ENCODE measurements at places on chromosomes 13 and 19.
A peak's percentile ranks its signal among the peaks of the same experiment; 100 is the strongest.

- peak; percentile 9 for DNase-seq
Observed at GRCh38 chr13:113078902-113079780, 26.4 kb upstream of the F7 start.

DNA sequence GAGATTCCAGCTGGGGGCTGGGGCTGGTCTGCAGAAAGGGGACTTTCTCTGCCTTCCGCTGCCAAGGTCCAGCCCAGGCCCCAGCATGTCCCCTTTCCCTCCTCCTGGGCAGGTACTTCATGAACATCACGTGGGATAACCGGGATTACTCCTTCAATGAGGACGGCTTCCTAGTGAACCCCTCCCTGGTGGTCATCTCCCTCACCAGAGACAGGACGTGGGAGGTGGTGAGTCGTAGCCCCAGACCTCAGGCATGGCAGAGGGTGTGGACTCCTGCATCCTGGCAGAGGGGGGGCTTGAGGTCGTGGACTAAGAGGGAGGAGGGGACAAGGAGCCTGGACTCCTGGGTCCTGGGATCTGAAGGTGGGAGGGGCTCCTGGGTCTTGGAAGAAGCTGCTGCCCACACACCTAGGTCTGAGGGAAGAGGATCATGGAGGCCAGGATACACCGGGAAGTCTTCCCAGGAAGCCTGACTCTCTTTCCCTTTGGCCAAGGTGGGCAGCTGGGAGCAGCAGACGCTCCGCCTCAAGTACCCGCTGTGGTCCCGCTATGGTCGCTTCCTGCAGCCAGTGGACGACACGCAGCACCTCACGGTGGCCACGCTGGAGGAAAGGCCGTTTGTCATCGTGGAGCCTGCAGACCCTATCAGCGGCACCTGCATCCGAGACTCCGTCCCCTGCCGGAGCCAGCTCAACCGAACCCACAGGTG, 20.6 kb downstream of the GRIN2D start:
- peak; percentile 40 for DNase-seq

DNA sequence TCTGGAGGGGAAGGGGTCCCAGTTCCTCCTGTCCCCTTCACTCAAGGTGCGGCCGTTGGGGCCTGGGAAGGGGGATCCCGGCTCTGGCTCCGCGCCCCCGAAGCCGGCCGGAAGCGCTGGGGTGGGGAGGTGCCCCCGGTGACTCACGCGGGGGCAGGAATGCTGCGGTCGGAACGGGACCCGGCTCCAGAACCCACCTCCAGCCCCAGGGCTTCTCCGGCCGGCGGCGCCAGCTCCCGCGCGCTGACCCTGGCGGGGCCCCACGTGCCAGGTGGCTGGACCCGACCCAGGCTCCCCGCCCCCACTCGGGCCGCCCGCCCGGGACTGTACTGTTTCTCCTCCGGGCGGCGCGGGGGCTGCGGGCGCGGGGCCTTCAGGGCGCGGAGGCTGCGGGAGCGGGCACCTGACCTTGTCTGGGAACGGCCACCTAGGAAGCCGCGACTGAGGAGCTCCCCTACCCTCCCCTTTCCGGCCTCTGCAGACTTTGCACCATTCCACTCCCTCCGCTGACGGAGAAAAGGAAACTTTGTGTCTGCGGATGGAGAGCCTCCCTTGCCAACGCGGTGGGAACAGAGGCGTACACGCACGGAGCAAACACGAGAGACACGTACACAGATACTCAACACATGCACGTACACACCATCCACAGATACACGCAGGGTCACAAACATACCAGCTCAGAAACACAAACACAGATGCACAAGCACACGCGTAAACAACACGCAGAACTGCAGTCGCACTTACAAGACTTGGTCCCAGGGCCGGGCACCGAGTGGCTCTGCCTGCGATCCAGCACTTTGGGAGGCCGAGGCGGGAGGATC, 7.2 kb downstream of the AXL start:
- DNase-seq = peak; percentile 86

GRCh38 chr13:42327725-42328124, 55.8 kb downstream of the AKAP11 start:
- DNase-seq = no peak

- DNase-seq = peak; percentile 55
Observed at GRCh38 chr19:43446746-43447489, 18.5 kb downstream of the LYPD3 start.

- no peak for DNase-seq
Observed at GRCh38 chr13:20369886-20370361, 137.8 kb upstream of the GJB6 start.

GRCh38 chr13:46812301-46812797, 15.4 kb upstream of the ESD start:
- DNase-seq = no peak

DNA sequence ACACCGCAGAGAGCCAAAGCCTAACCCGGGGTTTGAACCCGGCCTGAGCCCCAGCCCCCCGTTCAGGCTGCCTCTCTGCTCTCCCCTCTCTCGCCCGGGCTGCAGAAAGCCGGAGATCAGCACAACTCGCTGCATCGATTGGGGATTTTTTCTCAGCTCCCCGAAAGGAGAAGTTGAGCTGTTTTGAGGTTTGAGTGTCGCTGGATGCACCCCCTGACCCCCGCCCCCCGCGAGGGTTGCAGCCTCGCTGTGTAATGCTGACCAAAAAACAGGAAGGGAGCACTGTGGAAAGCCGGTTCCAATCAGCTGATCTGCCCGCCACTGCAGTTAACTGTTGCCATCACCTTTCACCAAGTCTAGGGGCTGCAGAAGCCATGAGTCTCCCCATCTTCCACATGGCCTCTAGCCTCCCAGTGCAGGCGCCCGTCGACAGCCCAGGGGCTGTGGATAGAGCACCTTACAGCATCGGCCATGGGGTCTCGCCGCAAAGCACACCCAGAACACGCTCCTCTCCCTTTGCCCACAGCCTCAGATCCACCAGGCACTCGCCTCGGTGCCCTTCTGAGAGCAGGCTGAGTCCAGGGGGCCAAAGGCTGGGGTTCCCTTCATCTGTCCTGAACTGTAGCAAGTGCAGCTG, 34.5 kb downstream of the MYO9B start:
- DNase-seq = no peak

DNA sequence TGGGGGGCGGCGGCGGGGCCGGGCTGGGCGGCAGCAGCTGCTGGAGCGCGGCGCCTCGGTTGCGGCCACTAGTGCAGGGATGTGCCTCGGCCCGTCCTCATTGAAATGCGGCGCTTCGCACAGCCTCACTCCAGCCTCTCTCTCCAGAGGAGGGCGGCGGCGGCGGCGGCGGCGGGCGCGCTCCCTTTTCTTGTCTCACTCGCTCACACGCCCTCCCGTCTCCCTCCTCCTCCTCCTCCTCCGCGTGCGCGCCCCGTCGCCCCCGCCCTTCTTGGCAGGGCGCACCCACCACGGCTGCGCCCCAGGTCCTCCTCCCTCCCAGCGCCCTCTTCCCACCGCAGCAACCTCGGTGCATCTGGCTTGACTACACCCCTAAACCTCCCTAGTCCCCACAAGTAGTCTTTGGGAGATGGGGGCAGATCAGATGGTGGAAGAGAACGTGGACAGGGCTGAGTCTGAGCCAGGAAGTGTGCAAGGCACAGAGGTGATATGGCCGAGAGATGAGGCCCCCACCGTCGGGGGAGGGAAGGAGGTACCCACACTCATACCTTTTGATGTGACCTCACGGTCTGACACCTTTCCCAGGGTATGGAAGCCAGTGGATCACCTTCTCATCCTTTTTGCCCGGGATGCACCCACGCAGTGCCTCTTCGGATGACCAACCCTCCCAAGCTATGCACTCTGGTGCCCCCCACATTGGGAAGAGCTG, at the start of gene DCLK1:
DCLK1 (minus strand) TSS at position 161 of the 709 bp plus-strand sequence.
- no peak for DNase-seq

GRCh38 chr13:100608906-100609305, 20.3 kb upstream of the GGACT start:
- DNase-seq = no peak

- peak; percentile 50 for DNase-seq
Observed at GRCh38 chr19:18848878-18849661, 17.3 kb downstream of the UPF1 start.

DNA sequence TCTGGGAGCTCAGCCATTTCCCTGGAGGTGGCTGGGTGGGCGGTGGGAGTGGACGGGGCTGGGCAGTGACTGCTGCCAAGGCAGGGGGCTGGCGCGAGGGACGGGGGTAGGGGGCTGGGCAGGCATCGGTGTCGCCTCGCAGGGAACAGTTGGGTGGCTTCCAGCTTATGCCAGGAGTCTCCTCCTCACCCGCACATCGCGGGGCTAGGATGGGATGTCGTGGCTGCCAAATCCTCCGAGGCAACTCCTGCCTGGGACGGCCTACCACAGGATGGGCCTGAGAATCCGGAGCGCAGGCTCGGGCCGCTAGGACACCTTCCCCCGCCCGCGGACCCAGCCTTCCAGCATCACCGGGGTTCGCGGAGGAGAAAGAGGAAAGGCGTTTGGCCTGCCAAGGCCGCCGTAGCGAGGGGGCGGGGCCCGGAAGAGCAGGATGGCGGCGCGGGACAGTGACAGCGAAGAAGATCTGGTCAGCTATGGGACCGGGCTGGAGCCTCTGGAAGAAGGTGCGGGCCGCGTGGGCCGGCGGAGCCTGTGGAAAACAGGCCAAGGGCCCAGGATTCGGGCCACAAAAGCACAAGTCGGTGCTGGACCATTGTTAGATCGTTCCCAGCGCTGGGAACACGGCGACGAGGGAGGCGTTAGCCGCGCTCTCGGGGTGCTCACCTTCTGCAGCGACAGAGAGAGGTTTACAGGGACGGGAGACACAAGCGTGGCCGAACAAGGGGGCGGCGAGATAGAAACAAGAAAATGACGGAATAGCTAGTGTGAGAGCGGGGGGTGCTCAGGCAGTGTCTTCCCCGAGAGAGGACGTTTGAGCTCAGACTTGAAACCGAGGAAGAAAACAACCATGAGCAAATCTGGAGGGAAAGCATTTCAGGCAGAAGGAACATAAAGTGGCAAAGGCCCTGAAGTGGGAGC, at the start of gene GPATCH1:
GPATCH1 (plus strand) TSS at position 421 of the 921 bp plus-strand sequence; CDS start at position 434, 13 bp downstream.
- DNase-seq = peak; percentile 93

- DNase-seq = no peak
Observed at GRCh38 chr19:38880882-38881609, 3.0 kb upstream of the RINL start.

DNA sequence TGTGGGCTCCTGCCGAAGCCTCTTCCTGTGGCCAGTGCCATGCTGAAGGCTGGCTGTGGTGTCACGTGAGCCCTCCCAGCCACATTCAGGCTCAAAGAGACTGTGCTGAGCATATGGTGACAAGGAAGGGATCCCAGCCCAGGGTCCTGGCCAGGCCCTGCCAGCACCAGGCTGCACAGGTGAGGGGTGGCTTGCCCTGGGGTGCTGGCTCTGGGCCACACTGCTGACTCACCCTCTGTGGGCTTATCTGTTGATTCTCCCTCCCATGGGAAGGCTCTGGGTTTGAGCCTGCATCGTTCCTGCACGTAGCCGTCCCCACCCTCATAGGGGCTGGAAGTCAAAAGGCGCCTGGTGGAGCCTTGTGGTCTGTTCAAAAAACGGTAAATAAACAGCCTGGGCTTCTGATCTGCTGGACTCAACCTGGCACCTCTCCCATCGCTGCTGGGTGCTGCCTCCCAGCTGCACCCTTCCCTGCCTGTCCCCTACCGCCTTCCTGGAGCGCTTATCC, 31.1 kb downstream of the DNM2 start:
- peak; percentile 95 for DNase-seq

- no peak for DNase-seq
Observed at GRCh38 chr19:46624958-46625661, at the start of gene PTGIR. TSS of gene PTGIR (minus strand) at chr19:46625089. CDS start at chr19:46624225, 864 bp downstream.

DNA sequence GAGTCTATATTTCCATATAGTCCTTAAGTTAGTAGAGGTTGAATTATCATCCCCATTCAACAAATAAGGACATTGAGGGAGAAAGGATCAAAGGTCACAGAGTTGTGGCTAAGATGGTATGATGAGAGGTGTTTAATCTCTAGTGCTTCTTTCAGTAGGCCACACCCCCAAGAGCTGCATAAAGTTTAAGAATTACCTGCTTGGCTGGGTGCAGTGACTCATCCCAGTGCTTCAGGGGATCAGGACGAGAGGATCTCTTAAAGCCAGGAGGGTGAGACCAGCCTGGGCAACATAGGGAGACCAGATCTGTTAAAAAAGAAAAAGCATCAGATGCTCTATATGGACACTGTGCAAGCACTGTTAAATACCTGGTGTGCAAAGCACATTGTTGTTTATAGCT, 560.0 kb upstream of the KLHL1 start:
- DNase-seq = no peak

- no peak for DNase-seq
Observed at GRCh38 chr13:111203736-111204389, 88.8 kb downstream of the ARHGEF7 start.

DNA sequence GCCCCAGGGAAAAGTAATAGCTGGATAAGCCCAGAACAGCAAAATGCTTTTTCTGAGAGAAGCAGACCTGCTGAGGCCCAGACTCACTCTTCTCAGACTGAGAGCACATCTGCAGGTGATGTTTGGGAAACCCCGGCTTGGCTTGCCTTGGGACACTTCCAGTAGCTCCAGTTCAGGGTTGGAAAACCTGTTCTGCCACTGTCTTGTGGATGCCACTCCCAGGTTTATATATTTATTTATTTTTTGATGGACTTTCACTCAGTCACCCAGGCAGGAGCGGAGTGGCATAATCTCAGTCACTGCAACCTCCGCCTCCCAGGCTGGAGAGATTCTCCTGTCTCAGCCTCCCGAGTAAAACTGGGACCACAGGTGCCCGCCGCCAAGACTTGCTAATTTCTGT, 8.0 kb upstream of the SMARCA4 start:
- DNase-seq = no peak

DNA sequence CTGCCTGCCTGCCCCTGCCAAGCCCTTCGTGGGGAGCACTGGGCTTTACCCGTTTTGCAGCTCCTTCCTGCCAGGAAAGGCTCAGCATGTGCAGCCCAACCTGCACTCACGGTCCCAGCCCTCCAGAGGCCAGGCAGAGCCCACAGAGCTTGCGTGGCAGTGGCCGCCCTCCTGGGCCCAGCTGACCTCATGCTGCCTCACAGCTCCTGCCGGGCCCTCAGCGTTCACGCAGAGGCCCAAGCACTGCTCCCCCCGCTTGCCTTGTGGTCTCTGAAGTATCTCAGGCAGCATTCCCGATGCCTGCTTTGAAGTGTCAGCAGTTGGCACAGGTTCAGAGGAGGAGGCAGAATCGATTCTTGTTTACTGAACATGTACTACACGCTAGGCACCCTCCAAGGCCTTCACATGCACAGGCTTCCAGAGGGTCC, 32.5 kb downstream of the CAPN12 start:
- no peak for DNase-seq

DNA sequence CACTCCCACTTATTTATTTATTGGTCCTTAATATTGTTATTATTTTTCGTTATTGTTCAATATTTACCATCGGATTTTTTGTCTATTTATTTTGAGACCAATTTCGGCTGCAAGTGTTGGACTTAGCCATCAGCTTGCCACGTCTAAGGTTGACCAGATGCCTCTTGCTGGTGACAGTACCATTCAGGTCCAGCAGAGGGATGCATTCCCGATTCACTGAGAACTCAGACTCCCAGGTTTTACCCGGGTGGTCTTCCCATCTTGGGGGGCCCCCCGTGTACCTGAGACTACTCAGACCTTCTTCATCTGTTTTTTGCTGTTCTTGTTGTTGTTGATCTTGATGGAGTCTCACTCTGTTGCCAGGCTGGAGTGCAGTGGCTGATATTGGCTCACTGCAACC, 1435.2 kb downstream of the UQCRFS1 start:
- DNase-seq = no peak

Measured in pancreas (tissue), 10 donors.